ENCODE measurements at places on chromosomes 4 and X.

DNA sequence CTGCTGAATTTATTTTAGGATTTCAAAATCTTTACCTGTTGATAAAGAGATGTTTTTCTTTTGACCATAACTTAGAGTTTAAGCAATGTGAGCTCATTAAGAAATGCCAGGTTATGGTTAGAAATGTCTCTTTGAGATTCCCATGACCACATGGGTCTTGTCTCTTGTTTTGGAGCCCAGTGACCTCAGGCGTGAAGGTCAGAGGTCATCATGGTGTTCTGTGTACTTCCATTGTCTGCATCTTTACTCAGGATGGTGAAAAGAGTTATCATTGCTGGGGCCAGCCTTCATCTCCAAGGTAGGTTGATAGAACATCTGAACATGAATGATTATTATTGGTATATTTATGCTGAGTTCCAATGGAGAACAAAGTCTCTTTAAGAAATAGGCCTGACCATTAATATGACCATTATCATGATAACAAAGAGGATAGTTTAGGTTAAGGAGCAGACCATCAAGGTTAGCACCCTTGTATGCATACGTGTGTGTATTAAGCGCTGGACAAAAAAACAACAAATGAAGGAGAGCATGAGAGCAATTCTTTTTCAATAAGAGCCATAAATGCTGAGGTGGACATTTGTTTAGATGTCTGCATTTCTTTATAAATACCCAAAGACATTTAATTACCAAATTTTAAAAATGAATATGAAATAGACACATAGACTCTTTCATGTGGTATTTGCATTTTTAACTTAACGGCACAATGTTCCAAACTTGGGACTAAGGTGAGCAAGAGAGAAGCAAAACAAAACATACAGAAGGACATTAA, 120.6 kb upstream of the PAQR3 start:
- no peak for DNase-seq

DNA sequence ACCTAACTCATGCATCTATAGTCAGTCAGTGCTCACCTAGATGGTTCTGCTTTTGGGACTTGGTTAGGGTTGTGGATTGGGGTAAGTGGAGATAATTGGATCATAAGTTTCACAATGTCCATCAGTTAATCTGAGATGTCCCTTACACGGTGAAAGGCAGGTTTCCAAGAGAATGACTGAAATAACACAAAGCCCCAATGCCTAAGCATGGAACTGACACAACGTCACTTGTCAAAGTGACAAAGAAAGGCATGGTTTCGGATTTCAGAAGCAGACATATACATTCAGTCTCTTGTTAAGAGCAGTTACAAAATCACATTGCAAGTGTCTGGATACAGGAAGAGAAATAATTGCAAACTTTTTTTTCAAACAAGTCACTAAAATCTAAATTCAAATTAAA, 1456.9 kb downstream of the TECRL start:
- DNase-seq: no peak

GRCh38 chr4:187692626-187693025, 302.9 kb upstream of the ZFP42 start:
- no peak for DNase-seq

DNA sequence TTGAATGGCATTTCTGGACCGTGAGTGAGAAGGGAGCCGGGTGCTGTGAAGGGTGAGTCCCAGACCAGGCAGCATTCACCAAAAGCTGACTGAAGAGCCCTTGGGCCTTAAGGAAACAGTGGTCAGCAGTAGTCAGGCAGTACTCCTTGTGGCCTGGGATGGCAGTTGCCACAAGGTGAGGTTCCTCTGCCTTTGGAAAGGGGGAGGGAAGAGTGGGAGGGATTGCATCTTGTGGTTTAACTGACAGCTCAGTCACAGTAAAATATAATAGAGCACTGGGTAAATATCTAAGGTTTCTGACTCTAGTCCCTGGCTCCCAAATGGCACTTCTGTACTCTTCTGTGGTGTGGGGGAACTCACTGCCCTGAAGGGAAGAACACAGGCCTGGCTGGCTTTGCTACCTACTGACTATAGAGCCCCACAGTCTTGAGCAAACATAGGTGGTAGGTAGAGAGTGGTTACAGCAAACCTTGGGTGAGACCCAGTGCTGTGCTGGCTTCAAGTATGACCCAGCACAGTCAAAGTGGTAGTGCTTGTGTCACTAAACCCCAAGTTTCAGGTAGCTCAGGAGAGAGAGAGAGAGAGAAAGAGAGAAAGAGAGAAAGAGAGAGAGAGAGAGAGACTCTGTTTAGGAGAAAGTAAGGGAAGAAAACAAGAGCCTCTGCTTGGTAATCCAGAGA, 154.2 kb downstream of the TEX11 start:
- no peak for DNase-seq

GRCh38 chrX:11064851-11065600, 46.1 kb upstream of the HCCS start:
- DNase-seq: no peak

All from HEK293T (cell line).